ENCODE measurements at places on chromosomes 12 and 14.
A peak's percentile ranks its signal among the peaks of the same experiment; 100 is the strongest.

DNA sequence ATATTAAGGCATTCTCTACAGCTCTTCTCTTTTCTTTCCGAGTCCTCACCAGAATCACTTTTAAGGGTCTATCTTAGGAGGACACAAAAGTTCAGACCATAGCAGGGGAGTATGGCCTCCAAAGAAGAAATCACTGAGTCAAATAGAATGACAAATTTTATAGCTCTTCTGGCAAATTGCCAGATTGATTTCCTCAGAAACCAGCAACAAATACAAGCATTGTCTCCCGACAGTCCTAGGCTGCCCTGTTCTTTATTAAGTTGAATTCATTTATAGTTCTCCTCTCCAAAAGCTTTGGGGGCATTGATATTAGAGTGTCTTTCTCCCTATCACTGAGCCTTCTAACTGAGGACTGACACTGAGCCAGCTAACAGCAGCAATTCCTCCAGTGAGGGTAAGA, 156.4 kb upstream of the FRMD6 start:
- no peak for DNase-seq

DNA sequence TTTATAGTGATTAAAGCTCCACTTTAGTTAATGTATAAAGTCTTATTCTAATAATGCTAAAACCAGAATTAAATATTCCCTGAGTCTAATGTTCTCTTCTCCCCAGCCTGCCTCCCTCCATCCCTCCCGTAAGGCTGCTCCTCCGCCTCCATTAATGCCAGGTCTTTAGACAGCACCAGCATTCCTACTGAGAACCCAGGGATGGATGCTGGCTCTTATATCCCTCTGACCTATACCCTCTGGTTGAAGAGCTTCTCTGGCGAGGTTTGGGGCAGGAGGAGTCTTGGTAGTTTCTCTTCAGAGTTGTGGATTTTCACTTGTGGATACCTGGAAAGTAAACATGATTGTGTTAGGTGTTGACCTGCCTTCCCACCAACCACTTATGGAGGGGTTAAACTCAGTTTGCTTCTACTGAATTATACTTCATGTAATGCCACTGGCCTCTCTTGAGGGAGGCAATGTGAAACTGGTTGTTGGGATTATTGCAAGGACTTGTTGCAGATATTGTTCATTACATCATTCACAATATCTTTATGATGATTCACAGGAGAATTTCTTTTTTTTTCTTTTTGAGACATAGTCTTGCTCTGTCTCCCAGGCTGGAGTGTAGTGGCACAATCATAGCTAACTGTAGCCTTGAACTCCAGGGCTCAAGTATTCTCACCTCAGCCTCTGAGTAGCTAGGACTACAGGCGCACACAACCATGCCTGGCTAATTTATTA, 11.1 kb upstream of the SMAGP start:
- no peak for DNase-seq

DNA sequence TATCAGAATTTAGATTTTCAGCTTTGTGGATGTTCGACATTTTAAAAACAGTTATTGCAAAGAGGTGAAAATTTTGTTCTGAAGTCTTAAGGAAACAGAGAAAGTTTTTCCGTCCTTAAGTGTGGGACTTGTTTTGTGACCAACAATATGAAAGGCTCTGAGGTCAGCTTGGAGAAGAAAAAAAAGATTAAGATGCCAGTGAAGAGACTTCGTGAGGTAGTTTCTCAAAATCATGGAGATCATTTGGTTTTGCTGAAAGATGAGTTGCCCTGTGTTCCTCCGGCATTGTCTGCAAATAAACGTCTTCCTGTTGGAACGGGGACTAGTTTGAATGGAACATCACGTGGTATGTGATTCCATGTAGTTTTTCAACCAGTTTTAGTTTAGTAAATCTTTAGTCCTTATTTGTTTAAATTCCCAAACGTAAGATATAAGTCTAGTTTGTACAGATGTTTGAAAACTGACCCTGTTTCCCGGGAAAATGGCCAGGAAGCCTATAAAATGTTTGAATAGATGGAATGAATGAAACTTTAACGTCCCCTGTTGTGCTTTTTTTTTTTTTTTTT, 682 bp downstream of the KIAA0586 start:
- no peak for DNase-seq

- DNase-seq: no peak
These were observed 20.7 kb downstream of the YARS2 start for GRCh38 chr12:32734952-32735351.

DNA sequence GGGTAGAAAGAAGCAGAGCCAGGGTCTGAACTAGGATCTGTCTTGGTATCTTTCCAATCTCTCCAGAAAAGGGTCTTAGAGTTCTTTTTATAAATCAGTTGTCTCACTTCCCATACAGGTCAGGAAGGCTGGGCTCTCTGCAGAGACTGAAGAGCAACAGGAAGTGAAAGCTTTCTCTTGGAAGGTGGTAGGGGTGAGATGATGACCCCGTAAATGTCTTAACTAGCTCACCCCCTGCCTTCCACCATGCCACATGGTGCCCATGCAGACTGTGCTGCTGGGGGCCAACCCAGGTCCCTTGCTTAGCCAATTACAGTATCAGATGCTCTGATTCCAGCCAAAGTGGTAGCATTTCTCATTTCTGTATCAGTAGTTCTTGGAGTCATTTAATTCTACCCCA, 17.6 kb upstream of the RASSF8 start:
- DNase-seq: no peak

GRCh38 chr12:5201554-5202218, 158.0 kb downstream of the KCNA5 start:
- no peak for DNase-seq

GRCh38 chr14:65072937-65073336, 29.4 kb downstream of the MAX start:
- no peak for DNase-seq

DNA sequence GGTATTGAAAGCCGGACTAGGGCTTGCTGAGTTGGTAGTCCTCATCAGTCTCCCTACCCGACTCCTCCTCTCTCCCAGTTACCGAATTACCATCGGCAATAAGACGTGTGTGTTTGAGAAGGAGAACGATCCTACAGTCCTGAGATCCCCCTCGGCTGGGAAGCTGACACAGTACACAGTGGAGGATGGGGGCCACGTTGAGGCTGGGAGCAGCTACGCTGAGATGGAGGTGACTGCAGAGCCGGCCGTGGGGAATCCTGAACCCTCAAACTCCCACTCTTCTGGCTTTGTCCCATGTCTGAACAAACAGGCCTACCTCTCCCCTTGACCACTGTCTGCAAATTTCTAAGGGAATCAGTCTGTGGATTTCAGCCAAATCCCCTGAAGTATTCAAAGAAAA, 82.9 kb downstream of the ACACB start:
- no peak for DNase-seq

- DNase-seq: no peak
These were observed 10.5 kb downstream of the ARHGEF25 start for GRCh38 chr12:57621497-57622292.

GRCh38 chr14:70283156-70283555, 76.3 kb downstream of the COX16 start:
- no peak for DNase-seq

- no peak for DNase-seq
These were observed 2.6 kb downstream of the MLEC start for GRCh38 chr12:120689397-120690082.

DNA sequence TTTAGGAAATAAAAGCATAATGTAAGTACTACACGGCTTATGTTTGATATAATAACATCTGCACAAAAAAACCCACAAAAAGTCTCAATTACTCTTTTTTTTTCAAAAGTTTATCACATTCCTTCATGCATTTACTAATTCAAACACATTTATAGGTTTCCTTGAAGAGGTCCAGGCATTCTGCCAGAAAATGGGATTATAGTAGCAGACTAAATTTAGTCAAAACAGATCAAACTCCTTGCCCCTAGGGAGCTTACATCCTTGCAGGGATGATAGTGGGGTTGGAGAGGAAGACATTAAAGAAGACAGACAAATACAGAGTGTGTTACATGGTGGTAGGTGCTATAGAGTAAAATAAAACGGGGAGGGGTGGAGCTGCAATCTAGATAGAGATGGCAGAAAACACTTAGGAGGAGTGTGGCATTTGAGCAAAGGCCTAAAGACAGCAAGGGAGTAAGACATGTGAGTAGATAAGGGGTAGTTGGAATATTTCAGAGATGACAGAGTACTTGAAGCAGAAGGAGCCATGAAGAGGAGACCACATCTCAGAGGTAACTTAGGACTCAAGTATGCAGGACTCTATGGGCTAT, 266.9 kb downstream of the PPFIA2 start:
- DNase-seq: no peak

DNA sequence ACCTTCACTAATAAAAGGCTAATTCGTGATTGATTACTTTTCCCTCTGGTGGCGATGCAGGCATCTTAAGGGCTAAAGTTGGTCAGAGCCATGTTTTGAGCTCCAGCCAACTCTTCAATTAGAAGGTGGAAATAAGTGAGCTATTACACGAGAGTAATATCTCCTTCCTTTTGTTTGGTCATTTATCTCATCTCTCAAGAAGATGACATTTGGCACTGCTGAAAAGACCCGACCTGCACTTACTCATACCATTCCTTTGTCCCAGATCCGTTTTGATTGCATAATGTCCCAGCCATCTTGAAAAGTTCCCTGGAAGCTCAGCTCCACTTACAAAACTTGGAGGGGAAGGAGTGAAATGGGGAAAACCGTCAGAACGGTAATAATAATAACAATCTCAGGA, 316.2 kb downstream of the VRK1 start:
- DNase-seq: no peak

DNA sequence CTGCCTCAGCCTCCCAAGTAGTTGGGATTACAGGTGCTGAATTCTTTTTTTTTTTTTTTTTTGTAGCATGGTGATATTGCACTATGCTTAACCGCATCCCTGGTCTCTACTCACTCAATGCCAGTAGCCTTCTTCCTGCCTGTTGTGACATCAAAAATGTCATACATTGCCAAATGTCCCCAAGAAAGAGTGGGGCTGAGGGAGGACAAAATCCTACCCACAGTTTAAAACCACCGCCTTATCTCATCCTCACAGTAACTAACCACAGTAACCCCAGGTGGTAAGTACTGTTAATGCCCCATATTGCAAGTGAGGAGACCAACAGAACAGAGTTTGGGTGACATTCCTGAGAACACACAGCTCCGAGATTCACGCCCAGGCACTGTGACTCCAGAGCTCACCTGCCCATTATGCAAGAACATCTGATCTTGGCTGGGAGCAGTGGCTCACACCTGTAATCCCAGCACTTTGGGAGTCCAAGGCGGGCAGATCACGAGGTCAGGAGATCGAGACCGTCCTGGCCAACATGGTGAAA, 19.6 kb downstream of the MORN3 start:
- no peak for DNase-seq

GRCh38 chr12:104544836-104545235, 88.1 kb downstream of the CHST11 start:
- no peak for DNase-seq

DNA sequence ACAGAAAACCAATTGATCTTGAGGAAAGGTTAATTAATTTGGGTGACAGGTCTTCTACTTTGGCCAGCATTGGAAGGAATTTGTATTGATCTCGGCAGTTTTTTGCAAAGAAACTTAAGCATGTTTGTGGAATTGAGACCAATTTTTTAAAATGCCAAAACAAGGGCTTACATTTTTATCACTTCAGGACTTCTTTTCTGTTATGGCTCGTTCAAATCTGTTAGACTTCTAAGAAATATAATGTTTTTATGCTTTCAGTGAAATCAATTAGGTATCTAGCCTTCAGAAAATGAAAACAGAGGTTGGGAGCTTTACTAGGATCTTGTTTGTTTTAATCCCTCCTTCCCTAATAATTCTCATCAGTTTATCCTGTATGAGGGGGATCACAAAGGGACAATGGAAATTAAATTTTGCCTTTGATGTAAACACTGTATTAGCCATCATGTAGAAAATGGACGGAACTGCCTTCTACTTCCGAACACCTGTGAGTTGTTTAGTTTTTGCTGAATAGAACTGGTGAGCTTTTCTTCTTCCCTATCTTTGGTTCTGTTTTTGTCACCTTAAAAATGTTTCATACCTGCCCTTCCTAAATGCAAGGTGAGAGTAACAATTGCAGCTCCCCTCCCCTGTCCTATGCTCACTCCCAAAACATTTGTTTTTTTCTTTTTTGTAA, 7.8 kb downstream of the FOXA1 start:
- DNase-seq: no peak

DNA sequence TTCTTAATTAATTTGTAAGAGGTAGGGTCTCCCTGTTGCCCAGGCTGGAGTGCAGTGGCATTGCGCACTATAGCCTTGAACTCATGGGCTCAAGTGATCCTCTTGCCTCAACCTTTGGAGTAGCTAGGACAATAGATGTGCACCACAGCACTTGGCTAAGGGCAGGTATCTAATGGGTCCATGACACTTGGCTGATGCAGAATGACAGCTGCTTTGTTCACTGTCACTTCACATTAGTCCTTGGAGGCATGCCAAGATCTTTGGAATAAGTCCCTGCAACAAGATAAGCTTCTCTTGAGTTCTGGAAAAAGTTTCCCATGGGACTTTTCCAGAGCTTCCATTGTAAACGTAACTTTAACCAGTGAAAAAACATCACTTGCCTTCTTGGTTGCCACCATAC, 23.4 kb downstream of the COQ6 start:
- no peak for DNase-seq

GRCh38 chr14:75450381-75451276, 22.8 kb downstream of the JDP2 start:
- peak; percentile 89 for DNase-seq

DNA sequence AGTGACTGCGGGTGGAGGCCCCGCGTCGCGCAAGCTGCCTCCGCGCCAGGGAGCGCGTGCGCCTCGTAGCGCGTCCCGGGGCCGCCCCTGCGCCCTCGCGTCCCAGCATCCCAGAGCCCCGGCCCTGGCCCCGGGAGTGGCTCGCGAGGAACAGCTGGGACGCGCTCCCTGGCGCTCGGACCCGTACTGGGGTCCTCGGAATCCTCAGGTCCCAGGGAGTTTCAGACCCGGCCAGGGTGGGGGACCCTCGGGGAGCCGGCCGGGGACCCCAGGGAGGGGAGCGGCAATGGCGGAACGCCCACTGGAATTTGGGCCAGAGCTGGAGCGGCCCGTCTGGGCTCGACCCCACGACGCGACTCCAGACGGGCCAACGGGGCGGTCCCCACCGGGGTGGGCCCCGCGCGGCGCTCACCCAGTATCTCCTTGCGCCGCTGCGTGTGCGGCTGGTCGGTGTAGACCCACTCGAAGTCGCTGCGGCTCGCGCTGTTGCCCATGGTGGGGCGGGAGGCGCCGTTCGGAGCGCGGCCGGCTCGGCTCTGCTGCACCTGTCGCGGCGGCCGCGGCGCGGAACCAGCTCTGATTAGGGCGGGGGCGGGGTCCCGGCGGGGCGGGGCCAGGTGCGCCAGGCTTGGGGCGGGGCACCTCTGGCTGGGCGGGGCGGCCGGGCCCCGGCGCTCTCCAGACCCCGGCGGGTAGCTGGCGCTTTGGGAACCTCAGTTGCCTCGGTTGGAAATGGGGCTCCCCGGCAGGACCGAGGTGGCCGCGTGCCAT, at the start of gene DEGS2:
TSS of gene DEGS2 (minus strand) at position 552 of the 771 bp plus-strand sequence. CDS start at position 494, 58 bp downstream.
- DNase-seq: no peak

- DNase-seq: no peak
These were observed 10.4 kb upstream of the GALNT16 start for GRCh38 chr14:69249603-69250002.

GRCh38 chr12:38736821-38737220, 168.6 kb downstream of the CPNE8 start:
- no peak for DNase-seq

Measured in LNCaP clone FGC (cell line).